SK-N-SH (cell line): ENCODE measurements at places on chromosomes 3 and 15.
A peak's percentile ranks its signal among the peaks of the same experiment; 100 is the strongest.

GRCh38 chr15:85897895-85898717 is 103.4 kb upstream of the KLHL25 start:
- DNase-seq: no peak

GRCh38 chr3:12658593-12659058 is 5.3 kb downstream of the RAF1 start:
- no peak for DNase-seq

GRCh38 chr15:70186152-70186551 is 88.4 kb upstream of the TLE3 start:
- no peak for DNase-seq

- no peak for DNase-seq
These were observed 96.5 kb downstream of the CCNL1 start for GRCh38 chr3:157063469-157063868.

- DNase-seq: peak; percentile 90
These were observed 31.8 kb upstream of the HES1 start for GRCh38 chr3:194103983-194104751.
